ENCODE measurements at places on chromosomes 7 and 10.
A peak's percentile ranks its signal among the peaks of the same experiment; 100 is the strongest.

DNA sequence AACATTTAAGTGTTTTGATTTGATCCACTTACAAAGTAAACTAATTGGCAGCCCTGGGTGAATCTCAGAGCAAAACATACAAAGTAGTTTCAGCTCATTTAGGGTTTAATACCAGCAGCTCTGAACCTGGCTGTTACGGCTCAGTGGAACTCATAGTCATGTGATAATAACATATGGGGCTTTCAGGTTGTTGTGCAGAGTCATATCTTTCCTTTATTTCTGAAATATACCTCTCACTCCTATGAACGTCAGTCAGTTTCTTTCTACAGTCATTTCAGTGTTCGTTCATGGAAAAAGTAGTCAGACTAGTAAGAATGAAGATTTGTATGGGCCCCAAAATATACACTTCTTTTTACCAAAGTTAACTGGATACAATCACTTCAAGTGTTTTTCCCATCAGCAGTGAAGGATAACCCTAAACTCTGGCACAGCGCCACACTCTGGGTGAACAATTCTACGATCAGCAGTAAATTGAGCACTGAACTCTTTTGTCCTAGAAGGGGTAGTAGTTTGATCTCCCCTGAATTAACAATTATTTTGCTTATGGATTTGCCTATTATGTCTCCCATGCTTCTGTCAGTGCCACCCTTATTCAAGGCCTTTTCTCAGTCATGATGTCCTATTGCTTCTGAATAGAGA is 218.6 kb downstream of the THSD7A start:
- no peak for DNase-seq

DNA sequence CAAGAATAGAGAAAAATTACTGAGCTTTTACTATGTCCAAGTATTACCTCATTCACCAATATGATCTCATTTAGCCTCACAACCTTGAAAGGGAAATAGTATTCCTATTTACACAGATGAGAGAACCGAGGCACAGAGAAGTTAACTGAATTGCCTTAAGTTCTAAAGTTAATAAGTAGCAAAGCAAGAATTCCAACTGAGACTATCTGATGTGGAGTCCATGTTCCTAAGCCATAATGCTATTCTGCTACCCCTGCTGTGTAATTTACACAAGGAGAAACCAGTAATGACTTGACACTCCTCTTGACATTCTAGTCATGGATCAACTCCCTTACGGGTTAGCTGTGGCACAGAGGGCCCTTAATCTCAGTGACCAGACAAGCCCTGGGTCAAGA is 60.7 kb downstream of the ABCB4 start:
- DNase-seq = no peak

DNA sequence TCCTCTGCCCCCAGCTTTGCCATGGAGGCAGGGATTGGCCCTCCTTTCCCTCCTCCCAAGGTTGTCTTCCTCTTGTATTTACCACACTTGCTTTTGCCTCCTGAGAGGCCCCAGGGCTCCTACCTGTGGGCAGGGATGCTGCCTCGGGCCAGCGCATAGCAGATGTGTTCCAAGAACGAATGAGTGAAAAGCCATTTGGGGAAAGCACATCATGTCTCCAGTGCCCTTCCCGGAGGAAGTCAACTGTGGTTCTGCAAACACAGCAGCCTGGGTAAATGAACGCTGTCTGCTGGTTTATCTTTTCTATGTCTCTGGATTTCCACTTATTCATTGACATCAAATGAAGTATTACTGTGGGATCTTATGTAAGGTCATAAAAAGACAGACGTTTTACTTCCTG is 161.7 kb downstream of the FANK1 start:
- DNase-seq = no peak

GRCh38 chr10:77837248-77837924 is 89.2 kb downstream of the DLG5 start:
- DNase-seq = no peak

DNA sequence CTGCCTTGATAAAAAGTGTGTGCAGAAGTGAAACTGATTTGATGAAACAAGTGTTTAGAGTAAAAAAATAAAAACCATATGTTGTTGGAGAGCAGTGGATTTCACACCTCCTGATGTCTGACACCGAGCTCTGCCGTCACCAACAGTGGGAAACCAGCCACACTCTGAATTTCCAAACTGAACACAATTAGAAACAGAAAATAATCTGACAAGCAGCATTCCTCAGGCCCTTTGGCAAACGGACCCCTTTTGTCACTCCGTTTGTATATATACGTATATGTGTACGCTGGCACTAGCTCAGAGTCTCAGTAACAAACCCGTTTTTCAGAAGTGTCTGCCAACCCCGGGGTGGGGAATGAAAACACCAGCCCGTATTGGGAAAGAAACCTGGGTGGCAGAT is 32.4 kb downstream of the TACC2 start:
- DNase-seq = no peak

- DNase-seq = no peak
Measured at GRCh38 chr7:100674411-100675104, 1.0 kb downstream of the GNB2 start.

GRCh38 chr10:84194424-84195043 is at the start of gene CDHR1:
TSS of gene CDHR1 (plus strand) at chr10:84194537. CDS start at chr10:84194761, 224 bp downstream.
- no peak for DNase-seq

- no peak for DNase-seq
Measured at GRCh38 chr7:90224195-90224594, 12.7 kb downstream of the STEAP2 start.

GRCh38 chr10:30701451-30702173 is 72.1 kb upstream of the LYZL2 start:
- peak; percentile 40 for DNase-seq

DNA sequence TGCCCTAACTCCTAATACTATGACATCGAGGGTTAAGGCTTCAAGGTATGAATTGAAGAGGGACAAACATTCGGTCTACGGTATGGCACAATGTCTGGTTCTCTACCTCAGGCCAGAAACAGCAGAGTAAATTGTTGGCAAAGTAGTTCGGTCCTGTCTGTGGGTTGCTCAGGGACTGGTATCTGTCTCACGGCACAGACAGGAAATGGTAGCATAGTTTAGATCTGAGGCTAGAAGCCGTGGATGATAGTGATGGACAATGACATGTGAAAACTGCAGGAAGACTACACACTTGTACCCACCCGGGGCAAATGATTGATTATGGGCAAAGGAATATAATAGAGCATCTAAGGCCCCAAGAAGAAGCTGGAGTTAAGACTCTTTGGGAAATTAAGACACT is 106.2 kb downstream of the TWIST1 start:
- no peak for DNase-seq

- no peak for DNase-seq
Measured at GRCh38 chr7:46871516-46871915, 710.4 kb downstream of the TNS3 start.

DNA sequence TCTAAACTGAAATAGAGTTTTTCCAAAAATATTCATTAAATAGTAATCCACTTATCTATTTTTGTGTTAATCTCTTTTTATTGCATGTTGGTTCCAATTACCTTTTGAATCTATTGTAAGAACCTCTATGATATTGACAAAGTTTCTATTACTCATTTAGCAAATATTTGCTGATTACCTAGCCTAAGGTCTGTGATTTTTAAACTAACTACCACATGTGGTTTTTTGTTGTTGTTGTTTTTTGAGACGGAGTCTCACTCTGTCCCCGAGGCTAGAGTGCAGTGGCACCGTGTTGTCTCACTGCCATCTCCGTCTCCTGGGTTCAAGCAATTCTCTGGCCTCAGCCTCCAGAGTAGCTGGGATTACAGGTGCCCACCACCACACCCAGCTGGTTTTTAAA is 2.0 kb upstream of the ASB13 start:
- no peak for DNase-seq

DNA sequence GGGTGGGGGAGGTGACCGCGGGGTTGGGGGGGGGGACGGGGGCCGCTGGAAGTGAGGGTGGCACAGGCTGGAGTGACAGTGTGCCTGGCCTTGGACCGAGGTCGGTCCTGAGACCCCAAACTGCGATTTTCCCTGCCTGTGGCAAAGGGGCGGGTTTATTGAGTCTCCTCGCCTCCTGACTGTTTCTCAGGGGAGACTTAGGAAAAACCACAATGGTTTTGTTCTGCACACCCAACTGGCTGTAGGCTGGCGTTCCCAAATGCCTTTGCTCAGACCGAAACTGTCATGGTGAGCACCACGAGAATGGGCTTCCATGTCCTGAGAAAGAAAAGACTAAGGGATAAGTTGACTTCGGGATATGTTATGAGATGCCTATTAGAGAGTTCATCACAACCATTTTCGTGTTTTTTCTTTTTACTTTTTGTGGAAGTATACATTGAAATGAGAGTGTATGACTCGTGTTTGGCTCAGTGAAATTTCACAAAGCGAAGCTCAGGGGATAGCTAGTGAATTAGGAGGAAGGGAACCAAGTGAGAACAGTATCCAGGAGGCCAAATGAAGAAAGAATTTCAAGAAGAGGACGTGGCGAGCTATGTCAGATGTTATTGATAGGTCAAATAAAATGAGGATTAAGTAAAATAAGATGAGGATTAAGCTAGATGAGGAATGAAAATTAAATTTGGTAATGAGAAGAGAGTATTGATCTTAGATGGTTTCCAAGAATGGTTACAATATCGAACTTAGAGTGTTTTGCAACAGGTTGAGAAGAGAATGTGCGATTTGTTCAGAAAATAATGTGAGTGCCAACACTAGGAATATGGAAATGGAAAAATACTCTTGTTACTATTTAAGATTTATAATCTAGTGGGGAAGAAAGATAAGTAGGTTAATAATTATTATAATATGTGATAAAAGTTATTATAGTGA is 918 bp downstream of the NET1 start:
- no peak for DNase-seq

DNA sequence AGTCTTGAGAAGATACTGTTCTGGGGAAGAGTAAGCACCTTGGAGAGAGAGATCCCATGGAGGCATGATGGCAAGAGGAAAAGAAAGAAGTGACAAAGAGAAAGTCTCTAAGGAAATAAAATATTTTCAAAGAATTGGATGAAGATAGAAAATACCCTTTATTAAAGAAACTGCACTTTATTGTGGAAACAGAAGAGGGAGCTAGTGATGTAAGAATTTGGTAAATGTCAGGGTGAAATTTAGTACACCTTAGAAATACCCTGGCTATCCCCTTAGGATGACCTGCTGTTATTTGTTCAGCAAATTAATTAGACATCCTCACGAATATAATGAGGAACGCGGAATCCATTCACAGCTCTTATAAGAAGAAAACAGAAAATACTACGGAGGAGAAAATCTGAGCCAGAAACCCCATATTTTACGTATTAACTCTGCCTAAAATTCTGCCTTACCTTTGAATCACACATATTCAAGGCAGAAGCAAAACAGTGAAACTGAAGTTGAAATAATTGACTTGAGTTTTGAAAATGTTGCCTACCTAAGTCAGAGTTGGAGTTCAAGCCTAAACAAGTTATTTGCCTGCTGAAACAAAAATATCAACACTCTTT is 90.7 kb downstream of the TFPI2 start:
- no peak for DNase-seq

DNA sequence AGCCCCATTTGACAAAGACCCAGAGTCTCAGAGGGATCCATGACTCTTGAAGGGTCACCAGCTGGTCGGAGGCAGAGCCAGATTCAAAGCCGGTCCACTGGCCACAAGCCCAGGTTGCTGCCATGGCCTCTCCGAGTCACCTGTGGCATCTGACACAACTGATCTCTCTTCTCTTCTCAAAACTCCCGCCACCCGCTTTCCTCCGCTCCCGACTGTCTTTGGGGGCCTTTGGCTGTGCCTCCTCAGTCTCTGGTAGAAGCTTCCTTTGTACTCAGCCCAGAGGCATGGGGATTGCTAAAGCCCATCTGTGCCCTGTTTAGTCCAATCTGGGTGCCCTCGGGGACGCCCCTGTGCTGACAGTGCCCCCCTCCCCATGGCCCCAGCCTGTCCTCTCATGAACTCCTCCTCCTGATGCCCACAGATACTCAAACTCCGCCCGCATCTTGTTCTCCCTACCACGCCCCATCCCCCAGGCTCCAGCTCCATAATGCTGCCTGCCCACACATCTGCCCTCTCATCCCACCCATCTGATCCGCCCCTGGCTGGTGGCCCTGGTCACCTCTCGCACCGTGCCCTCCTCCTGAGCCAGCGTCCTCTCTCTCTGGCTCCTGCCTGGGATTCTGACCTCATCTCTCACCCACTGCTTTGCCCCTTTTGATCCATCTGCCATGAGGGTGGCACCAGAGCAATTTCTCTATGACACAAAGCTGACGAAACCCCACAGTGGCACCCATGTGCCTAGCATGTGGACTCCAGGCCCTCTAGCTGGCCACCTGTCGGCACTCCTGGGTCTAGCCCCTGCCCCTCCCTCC is 150.6 kb downstream of the SLIT1 start:
- DNase-seq = no peak

DNA sequence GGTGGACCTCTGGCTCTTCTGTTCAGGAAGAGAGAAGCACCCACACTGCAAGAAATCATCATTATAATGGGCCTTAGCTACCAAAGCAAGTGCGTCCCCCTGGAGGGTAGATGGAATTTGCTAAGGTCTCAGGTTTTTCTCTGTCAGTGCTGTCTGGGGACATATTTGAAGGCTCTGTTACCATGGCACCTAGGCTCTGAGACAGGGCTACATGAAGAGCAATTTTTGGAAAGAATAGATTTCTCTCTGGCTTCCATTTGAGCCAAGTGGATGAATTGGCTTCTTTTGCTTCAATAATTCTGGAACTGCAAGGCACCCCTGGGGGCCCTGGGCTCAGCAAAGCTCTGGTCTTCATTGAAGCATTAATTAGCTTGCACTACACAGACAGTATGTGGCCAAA is 349.1 kb upstream of the GALNT17 start:
- no peak for DNase-seq

DNA sequence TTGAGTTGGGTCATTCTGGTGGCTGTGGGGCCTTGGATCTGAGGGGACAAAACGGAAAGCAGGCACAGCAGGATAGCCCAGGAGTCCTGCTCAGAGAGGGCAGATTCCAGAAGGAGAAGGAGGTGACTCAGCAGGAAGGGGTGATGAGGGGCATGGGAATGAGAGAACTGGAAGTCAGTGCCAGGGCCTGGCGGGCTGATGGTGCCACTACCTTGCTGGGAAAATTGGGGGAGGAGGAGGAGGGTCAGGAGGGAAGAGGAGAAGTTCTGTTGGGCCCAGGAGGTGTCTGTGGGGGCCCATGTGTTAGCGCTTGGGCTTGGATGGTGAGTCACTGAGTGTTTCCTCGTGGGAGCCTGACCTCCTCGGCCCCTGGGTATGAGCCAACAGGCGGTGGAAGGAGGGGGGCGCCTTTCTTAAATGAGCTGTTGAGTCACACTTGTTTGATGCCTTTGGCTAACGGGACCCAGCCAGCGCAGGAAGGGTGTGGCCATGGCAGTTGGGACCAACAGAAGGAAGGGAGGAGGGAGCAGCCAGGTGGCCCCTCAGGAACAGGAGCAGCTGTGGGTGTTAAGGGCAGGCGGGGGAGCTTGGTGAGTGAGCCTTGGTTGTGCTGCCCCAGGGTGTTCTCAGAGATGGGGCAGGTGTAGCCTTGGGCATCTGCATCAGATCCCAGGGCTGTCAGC is 130.0 kb upstream of the BTBD16 start:
- DNase-seq = peak; percentile 70

Measured in CD14-positive monocyte (primary cell).